ENCODE measurements at places on chromosomes 1 and 21. TPM values are rescaled to one million over a fixed set of nuclear protein-coding genes. Genes with fewer than 3 reads are reported as not detected.

Gene SPATA45
- total RNA-seq, result not detected

Gene ETV3L
- not detected for total RNA-seq

Gene SPATA17
- 1.1 TPM for total RNA-seq

Gene C8A
- not detected for total RNA-seq

Gene NMNAT1
- 3.8 TPM for total RNA-seq

Gene LCE2A
- total RNA-seq, result not detected

Gene NRDC
- total RNA-seq, result 109 TPM

Gene FDPS
- total RNA-seq, result 235 TPM

Gene USH2A
- total RNA-seq, result 0.11 TPM

Gene SLAMF6
- total RNA-seq, result not detected

Gene AKR7A3
- 2.8 TPM for total RNA-seq

Gene GNAT2
- total RNA-seq, result not detected

Gene SLC25A33
- total RNA-seq, result 11.2 TPM

GRCh38 chr1:117605164-117605773 lies 579 bp upstream of the TENT5C start:
- DNase-seq, result no peak

DNA sequence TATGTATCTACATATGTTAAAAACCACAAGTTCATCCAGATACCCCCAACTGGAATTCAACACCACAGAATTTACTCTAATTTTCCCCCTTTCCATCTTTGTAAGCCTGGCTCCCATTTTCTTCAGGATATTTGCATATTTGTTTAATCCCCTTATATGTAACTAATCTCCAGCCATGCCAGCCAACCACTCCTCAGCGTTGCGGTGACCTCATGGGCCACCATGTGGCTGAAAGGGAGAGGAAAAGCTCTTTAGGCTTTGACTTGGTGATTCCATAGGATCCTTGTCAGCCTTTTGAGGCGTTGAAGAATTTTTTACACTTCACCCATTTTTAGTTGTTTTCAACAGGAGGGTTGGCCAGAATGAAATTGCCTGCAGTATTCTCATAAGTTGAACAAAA lies 10.0 kb downstream of the CLDN19 start:
- DNase-seq, result no peak

GRCh38 chr1:200146100-200146499 lies 118.6 kb downstream of the NR5A2 start:
- no peak for DNase-seq

- no peak for DNase-seq
These were observed 10.1 kb upstream of the TIAM1 start for GRCh38 chr21:31354122-31354521.

DNA sequence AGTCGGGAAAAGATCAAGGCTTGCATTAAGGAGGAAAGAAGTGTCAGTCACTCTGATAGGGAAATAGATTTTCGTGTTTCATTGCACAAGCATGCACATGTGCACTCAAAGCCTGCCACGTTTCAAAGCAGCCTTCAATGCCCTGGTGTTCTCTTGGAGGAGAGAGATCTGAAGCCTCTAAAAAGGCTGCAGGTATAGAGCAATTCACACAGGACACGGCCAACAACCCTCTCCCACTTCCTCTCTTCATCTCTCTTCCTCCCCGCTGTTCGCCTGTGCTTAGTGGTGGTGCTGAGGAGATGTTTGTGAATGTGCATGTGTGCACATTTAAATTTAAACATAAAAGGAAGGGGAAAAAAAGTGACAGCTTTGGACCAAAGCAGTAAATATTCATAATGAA lies 117.7 kb downstream of the NUF2 start:
- no peak for DNase-seq

DNA sequence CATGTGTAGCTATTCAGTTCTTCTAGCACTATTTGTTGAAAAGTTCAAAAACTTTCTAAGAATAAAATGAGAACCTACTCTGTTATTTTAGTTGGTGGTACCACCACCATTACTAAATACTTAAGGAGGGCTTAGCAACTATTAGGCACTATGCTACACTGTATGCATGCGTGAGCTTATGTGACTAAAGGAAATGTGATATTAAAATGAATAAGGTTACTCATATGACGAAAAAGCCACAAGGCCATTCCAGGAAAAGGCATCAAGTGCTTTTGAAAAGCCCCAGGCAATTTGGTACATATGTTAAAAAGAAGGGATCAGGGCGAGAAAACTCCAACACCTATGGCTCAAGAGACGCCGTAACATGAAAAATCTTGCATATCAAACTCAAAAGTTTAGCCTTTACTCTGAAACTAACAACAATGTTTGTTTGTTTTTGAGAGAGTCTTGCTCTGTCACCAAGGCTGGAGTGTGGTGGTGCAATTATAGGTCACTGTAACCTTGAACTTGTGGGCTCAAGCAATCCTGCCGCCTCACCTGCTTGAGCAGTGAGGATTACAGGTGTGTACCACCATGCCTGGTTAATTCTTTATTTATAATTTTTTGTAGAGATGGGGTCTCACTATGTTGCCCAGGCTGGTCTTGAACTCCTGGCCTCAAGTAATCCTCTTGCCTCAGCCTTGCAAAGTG lies 42.5 kb downstream of the EPRS1 start:
- no peak for DNase-seq

DNA sequence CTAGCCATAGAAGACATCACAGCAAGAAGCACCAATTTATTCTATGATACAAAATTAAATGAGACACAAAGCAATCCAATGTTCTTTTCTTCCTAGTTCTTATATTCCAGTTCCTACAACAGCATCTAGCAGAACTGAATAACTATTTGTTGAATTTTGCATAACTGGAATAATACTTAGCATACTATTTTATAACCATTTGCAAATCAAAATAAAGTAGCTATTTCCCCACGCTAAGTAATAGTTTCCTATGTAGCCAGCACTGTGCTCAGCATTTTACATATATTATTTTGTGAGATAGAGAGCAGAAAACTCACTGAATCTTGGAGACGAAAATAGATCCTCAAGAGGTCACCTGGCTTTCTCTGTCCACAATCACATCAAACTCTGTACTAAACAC lies 42.1 kb downstream of the KCNH1 start:
- DNase-seq, result no peak

GRCh38 chr1:35574125-35574654 lies 1.1 kb downstream of the TFAP2E start:
- DNase-seq, result no peak

DNA sequence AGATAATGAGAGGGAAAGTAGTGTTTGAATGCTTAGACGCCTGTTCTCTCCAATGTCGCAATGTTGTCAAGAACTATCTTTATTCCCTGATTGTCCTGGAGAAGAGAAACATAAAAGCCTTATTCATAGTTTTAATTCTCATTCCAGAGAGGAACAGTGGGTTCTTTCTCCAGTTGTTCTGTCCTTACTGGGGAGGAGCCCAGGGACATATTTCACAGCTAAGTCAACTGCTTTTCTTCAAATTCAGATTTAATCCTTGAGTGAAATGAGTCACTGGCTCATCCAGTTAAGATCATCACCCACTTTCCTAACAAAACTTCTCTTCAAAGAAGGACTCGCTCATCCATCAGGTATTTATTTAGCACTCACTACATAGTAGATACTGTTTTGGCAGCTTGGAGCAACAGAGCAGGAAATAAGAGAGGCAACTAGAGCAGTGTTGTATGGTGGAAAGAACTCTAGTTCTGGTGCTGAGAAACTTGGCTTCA lies 365.7 kb upstream of the USP24 start:
- DNase-seq, result no peak

DNA sequence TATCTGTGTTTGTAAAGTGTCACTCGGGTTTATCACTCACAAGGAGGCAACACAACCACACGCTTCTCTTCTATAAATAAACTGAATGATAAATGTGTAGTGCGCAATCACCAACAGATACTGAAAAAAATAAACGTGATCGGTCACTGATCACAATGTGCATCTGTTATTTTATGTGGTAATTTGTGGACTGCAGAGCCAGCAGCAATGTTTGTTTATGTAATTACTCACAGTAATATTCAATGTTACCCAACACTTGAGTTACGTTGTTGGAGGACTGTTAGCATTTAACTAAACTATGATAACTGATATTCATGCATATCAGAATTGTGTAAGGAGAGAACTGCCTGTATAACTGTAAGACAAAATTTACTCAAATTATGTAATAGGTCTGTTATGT lies 129.6 kb downstream of the USH2A start:
- DNase-seq, result no peak

- no peak for DNase-seq
These were observed 6.3 kb upstream of the RGS13 start for GRCh38 chr1:192629612-192630011.

DNA sequence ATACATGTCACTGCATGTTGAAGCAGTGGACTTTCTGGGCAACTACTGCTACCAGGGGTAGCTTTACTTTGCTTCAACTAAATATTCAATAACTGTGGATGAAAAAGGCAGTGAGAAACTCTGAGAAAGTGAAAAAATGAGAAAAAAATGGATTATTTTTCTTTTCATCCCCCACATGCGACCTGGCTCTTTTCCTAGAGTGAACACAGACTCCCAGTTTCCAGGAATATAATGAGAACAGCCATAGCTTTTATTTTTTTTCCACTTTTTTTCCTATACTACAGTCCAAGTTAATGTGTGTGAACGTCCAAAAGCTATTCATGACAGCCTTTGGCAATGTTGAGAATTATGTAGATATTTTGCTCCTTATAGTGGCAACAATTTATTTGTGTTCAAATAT lies 230.4 kb downstream of the DNM3 start:
- DNase-seq, result no peak

GRCh38 chr1:149917571-149918144 lies at the start of gene SV2A:
TSS of gene SV2A (minus strand) at chr1:149917844. CDS start at chr1:149913840, 4,004 bp downstream.
- DNase-seq, result no peak

- DNase-seq, result no peak
These were observed 123.7 kb upstream of the DEPDC1 start for GRCh38 chr1:68620571-68620970.

DNA sequence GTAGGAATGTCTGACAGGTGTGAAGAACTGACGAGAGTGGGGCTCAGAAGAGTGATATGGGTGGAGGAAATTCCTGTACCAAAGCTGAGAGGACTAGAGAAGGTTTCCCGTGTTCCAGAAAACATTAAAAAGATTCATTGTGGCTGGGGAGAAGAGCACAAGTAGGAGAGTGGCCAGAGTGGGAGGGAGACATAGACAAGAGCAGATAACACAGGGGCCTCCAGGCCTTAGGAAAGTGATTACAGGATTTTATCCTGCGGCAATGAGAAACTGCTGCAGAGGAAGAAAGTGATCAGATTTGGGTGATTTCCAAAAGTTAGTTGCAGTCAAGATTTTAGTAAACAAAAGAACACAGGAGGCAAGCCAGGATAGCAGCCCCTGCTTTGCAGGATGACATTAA lies 7.9 kb downstream of the C8B start:
- DNase-seq, result no peak

DNA sequence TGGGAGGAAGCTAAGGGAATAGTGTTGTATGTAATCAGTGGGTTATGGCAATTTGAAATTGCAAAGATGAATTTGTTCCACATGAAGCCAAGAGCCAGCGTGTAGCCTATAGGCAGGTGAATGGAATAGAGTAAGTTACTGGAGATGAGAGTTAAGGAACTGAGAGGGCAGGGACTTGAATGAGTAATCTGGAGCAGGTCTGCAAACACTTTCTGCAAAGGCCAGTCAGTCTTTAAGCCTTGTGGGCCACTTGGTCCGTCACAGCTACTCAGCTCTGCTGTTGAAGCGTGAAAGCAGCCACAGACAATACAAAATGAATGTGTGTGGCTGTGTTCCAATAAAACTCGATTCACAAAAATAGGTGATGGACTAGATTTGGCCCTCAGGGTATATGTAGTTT lies 29.2 kb downstream of the SZT2 start:
- no peak for DNase-seq
